ENCODE measurements at places on chromosomes 7 and 10. TPM values are rescaled to one million over a fixed set of nuclear protein-coding genes. Genes with fewer than 3 reads are reported as not detected.

GRCh38 chr10:89644691-89644966 lies 413 bp downstream of the PANK1 start:
- no peak for DNase-seq

Gene PVRIG
- total RNA-seq: not detected

GRCh38 chr7:30511973-30512662 lies 7.5 kb upstream of the GGCT start:
- no peak for DNase-seq

- no peak for DNase-seq
Observed at GRCh38 chr7:155231941-155232340, 65.7 kb upstream of the INSIG1 start.

GRCh38 chr7:95716357-95717122 lies 55.8 kb upstream of the DYNC1I1 start:
- no peak for DNase-seq

Gene HOXA5
- total RNA-seq: 9.7 TPM

GRCh38 chr7:131106681-131107336 lies 220.9 kb upstream of the MKLN1 start:
- peak; percentile 56 for DNase-seq

DNA sequence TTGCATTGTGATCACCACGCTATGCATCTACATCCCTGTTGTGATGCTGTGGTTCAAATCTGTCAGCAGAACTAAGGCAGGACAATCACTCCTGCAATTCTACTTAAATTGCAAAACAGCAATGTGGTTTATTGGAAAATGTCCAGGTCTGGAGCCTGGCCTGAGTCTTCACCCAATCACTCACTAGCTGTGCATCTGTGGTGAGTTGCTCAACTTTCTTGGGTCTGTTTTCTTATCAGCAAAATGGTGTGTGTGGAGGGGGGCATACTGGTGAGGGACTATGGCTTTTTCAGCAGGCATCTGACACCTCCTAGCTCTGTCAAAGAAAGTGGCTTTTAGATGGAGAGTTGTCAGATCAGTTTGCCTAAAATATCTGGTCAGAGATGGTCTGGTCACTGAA lies 108.3 kb upstream of the FEZF1 start:
- DNase-seq: no peak

- no peak for DNase-seq
Observed at GRCh38 chr10:70193391-70193844, 23.1 kb upstream of the SAR1A start.

DNA sequence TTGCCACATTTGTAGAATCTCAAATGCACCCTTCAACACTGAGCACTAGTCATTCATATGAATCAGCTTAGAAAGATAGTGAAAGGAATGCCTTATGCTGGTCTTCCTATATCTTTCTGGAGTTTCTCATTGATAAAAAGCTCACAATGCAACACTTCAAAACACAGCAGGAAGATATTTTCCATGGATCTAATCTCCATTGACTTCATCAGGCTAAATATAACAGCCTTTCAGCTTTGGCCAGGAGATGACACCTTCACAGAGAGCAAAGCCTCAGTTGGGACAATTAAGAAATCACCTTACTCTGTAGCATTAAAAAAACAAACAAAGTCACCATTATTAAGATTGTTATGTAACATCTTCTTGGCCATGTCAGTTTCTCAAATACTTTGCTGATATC lies 6.7 kb downstream of the NRP1 start:
- DNase-seq: no peak

Gene FAM25G
- total RNA-seq: not detected

GRCh38 chr7:64893401-64893800 lies 9.7 kb upstream of the ZNF273 start:
- no peak for DNase-seq

GRCh38 chr10:123474700-123475099 lies 191.5 kb upstream of the GPR26 start:
- no peak for DNase-seq

DNA sequence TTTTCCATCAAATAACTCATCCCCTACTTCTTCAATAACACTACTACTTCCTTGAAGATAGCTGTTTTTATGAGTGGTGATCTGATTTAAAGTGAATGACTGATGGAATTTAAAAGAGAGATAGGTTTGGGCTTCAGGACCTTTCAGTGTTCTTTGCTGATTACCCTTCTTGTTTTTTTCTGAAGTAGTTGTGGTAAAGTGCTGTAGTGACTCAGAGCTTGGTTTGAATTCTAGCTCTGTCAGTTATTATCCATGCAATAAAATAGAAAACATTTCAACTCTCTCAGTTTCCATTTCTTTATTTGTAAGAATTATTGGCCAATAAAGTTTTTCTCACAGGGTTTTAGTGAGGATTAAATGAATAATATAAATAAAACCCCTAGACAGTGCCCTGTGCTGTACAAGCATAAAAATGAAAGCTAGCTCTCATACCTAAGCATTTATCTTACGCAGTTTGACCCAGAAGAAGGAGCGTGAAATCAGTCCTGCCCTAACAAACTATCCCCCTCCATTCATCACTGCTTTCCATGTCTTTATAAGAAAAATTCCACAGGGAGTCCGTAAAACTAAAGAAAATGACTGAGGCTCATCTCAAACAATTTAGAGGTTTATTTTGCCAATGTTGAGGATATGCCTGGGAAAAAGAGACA lies 25.1 kb upstream of the AKAP9 start:
- DNase-seq: no peak

Gene HTRA1
- 11.8 TPM for total RNA-seq

GRCh38 chr7:128939075-128939860 lies 1.5 kb downstream of the IRF5 start:
- no peak for DNase-seq

- no peak for DNase-seq
Observed at GRCh38 chr7:139701908-139702307, 75.9 kb downstream of the HIPK2 start.

DNA sequence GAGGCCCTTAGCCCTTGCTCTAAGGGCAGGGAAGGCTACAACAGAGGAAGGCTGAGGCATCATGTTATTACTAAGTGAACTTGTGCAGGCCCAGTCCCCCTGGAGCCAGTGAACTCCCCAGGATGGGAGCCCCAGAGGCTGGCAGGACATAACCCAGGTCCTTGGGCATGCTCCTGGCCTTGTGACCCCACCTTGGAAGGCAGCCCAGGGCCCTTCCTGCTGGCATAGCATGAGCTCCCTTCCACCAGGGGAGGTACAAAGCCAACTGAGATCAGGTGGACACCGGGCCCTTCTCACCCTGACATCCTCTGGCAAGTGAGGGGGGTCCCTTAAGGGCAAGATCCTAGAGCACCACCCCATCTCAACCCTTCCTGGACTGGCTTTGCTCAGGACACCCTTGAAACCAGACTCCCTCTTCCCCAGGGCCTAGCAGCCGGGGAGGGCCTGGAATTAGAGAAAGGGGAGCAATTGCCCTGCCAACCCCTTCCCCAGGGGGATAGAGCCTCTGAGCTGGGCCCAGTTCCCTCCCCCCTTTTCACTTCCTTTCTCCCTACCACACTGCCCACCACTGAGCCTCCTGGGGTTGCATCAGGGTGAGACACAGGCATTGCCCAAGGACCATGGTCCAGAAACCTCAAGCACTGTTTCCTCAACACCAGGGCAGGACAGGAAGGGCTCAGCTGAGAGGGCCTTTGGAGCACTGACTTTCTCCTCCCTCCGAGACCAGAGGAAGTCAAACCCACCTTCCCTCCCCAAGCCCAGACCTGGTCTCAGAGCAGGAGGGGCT lies 1.8 kb upstream of the VSIR start:
- DNase-seq: no peak

Gene HYCC1
- 54.4 TPM for total RNA-seq

DNA sequence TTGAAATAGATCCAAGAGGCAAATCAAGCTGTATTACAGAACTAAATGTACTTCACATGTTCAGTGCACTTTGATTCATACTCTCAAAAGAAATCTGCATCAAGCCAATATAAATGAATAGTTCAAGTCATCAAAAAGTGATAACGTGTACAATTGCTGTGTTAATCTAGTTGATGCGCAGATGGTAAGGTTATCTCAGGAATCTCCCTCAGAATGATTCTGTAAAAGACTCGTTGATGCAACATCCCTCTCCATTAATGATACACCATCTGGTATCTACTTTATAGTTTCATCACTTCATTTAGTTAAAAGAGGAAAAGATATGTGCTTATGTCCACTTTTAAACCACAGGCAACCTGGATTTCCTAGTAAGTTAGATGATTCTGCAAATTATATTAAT lies 200.6 kb downstream of the CHCHD3 start:
- no peak for DNase-seq

Gene TLX1
- total RNA-seq: not detected
